Pons (tissue), 1 donor: ENCODE measurements at places on chromosomes 4 and X.

- no peak for DNase-seq
Observed at GRCh38 chr4:174627473-174627872, 105.2 kb upstream of the HPGD start.

DNA sequence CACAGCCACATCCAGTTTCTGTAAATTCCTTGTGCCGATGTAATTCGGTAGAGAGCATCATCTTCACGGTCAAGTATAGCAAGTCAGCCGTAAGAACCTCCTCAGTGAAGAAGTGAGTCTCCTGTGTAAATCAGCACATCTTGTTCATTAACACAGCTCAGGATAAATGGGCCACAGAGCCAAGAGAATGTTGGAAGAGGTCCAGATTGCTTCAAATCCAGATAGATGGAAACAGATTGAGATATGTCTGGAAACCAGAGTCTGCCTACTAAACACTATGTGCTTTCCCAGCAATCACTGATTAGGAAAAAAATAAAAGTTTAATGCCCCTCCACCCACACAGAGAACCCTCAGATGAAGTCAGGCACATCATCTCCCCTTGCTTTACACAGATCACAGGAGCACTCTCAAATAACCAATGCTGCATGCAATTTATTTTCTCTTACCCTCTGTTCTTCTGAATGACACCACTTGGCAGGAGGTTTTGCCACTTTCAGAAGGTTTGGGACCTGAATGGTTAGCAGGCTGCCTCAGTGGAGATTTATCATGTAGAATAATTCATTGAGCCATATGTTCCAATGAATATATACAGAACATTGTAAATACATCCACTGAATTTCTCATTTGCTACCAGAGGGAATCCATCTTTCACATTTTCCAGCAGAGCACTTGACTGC is 357.7 kb downstream of the C4orf33 start:
- peak; percentile 15 for DNase-seq

DNA sequence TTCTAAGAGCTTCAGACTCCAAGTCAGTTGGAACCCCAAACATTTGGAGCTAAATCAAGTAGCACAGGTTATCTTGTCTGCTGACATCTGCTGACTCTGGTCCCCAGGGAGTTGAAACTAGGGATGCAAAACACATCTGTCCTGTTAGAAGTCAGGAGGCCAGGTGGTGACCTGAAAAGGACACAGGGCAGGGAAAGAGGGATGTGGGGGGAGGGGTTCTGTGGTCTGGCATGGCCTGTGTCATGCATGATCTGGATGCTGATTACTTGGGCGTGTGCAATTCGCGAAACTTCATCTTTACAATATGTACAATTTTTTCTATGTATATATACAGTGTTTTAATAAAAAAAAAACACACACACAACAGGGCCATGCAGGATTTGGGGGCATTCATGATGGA is 55.3 kb downstream of the FHDC1 start:
- DNase-seq: no peak

DNA sequence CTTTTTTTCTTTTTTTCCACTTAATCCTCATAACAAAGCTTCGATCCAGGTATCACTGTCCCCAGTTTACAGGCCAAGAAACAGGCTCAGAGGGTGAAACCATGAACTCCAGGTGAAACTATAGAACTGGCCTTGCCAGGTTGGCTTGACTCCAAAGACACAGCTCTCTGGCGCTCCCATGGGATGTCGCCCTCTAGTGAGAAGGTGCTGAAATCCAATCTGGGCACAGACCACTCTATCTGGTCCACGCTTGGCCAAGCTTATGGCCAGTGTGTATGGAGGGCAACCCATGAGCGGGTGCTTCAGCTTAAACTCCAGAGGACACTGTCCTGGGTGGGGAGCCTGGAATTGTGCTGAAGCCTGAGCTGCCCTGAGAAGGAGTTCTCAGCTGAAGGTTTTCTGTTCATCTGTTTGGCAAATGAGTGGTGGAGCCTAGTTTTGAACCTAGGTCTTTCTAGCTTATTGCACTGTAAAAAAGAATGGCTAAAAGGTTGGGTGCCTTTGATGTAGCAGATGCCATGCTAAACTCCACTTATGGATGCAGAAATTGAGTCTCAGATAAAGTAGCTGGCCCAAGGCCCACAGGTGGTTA is 70.5 kb downstream of the SEL1L3 start:
- no peak for DNase-seq

DNA sequence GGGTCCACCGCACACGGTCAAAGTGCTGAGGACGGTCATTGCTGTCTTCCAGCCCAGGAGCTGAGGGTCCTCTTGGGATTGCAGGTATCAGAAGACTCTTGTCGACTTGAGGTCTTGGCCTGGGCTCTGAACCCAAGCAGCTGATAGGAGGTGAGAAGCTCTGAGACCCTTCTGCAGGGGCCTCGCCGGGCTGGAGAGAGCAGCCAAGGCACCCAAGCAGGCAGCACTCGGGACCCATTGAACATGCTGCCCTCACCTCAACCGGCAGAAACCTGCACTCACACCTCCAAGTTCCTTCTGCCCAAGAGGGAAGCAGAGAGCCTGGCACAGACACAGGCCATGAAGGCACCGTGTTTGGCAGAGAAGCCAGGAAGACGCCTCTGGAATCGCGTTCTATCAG is 34.1 kb downstream of the PDHA1 start:
- DNase-seq: no peak

DNA sequence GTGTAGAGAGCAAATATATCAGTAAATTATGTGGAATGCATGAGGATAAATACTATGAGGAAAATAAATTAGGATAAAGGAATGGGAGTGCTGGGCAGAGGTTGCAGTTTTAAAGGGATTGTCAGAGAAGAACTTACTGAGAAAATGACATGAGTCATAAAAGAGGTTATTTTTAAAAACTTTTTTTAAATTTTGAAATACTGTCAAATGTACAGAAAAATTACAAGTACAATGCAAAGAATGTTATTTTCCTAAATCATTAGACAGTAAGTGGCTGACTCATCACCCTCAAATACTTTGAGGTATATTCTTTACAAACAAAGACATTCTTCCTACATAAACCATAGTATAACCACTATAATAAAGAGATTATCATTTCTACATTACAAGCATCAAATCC is 29.8 kb upstream of the H2AZ1 start:
- no peak for DNase-seq

- DNase-seq: no peak
Observed at GRCh38 chr4:113474017-113474416, 287.5 kb downstream of the CAMK2D start.

GRCh38 chrX:41145920-41146608 is 60.8 kb downstream of the USP9X start:
- no peak for DNase-seq

DNA sequence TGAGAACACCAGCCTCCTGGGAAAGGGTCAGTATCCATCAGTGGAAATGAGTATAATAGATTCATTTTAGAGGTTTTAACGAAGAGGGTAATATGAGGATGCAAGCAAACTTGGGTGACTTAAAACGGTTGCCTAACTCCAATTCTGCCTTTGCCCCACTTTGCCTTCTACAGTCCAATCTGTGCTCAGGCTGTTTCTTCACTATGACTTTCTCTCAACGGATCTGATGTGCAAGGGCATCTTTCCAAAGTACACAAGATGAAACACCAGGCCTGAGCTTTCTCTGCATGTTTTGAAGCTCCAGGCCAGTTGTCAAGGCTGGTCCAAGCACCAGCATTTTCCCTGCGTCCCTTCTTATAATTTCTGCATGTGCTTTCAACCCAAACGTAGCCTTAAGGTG is 68.0 kb upstream of the TMEM164 start:
- DNase-seq: no peak

GRCh38 chr4:6217716-6218381 is 17.5 kb upstream of the JAKMIP1 start:
- DNase-seq: no peak

DNA sequence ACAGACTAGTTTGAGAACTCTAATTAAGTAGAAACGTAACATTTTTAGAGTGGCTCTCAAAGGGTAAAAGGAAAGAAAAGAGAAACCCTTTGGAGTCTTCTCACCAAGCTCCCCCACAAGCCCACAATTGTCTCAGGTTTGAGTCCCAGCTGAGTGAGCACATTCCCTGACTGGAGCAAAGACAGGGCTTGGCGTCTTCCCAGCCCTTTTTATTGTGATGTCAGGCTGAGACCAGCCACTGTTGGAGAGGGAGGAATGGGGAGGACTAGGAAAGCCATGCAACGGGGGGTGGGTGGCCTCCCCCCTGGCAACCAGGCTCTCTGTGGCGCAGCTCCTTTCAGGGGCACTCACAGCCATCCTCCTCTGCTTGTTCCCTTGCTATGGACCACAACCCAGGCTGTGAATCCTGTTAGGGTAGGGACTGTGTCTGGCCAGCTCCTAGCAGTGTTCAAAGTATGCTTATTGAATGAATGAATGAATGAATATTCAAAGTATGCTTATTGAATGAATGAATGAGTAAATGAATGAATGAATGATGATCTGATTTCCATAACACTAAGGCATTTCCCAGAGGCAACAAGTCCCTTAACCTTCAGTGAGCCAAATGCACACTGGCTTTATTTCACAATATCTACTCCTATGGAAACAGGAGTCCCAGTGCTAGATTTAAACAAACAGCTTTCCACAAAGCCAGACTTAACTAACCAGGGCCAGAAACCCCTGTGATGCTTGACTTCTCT is 413.3 kb downstream of the MID1IP1 start:
- peak; percentile 73 for DNase-seq

DNA sequence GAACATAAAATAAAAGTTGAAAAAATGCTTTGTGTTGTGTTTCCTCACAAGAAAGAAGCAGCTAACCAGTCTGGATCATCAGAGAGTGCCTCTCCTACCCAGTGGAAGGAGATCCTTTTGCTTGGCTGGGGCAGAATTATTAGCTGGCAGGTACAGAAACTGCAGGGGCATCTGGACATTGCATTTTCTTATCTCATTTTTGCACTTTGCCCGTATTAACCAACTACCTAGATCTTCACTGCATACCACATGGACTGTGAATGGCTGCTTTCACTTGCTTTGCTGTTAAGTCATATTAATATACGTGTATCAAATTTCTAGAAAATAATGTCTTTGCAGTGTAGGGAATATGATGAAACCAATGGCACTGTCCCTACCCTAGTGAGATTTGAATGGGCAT is 52.9 kb upstream of the PDGFRA start:
- DNase-seq: no peak

- no peak for DNase-seq
Observed at GRCh38 chrX:23792861-23793553, 10.0 kb downstream of the SAT1 start.

DNA sequence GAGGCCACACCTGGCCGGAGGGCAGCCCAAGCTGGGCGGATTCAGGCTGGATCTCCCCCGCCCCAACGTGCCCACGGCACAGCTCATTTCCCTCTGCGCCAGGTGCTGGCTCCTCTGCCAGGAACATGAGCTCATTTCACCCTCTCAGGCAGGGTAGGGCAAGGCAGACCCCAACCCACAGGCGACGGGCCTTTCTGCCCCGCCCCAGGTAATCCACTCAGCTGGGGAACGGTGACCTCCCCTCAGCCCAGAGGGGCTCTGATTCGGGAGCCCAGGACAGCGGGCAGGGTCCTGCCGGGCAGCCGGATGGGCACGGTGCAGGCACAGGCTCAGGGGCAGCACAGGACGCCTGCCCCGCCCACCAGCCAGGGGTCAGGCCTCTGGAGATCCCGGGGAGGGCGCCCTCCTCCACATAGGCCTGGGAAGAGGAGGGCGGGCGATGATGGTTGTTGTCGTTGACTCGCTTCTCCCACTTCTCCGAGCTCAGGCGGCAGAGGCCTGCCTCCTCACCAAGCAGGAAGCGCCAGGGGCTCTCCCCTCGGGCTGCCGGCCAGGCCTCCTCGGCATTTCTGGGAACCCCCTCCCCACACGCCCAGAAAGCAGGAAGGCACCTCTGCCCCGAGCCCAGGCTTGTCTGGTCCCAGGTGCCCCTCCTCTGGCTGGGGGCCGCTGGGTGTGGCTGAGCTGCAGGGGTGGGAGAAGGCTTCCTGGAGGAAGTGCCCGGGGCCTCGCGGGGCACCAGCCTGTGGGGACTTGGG is 31.1 kb downstream of the TACC3 start:
- DNase-seq: no peak

DNA sequence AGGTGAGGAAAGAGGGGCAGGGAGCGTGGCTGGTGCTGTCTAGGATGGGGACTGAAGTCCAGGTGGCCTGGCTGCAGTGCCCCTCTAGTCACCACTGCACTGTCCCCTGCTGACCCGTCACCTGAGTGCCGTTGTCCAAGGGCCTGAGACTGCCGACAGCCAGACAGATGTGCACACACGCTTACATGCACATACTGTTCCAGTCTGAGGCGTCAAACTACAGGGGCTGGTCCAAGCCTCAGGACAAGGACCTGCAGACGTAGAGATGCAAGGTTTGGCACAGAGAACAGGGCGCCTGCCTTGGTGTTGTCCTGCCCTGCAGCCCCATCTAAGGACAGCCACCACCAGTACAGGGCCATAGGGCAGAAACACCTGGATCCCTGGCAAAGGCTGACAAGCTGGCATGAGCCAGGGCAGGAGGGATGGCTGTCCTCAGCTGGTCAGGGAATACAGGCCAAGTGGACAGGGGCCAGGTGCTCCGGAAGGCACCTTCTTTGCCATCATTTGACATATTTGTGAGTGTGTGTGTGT is 1.7 kb downstream of the SLC2A9 start:
- no peak for DNase-seq

GRCh38 chr4:177323416-177323815 is 13.7 kb downstream of the NEIL3 start:
- no peak for DNase-seq

DNA sequence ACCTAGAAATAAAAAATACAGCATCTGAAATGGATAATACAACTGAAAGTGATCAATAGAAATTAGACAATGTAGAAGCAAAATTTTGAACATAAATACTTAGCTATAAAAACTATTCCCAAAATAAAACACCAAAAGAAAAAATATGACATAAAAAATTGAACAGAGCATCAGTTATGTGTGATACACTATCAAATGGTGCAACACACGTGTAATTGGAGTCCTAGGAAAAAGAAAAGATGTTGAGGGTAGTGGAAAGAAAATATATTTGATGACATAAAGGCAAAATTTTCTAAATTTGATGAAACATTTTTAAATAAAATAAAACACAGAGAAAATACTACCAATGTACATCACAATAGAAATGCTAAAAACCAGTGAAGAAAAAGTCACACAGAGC is 63.1 kb downstream of the NPY2R start:
- DNase-seq: no peak

DNA sequence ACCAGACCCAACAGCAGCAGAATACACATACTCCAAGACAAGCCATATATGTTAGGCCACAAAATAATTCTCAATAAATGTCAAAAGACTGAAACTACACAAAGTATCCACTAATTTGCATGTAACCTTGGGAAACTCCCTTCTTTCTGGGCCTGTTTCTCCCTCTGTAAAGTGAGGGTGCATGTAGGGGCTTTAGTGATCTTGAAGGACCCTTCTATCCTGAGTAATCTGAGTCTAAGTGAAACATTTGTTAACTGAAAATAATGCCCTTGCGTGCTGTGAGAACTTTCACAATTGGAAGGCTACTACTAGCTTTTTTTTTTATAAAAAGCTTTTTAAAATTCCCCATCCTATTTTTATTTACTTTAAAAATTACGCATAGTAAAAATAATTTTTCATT is 125.2 kb downstream of the NEXMIF start:
- no peak for DNase-seq

- DNase-seq: no peak
Observed at GRCh38 chr4:120869613-120870278, 52.8 kb downstream of the PRDM5 start.

GRCh38 chrX:147710301-147710700 is 201.4 kb upstream of the FMR1 start:
- DNase-seq: no peak
